GM03348 (cell line): ENCODE measurements at places on chromosomes 4 and X.

DNA sequence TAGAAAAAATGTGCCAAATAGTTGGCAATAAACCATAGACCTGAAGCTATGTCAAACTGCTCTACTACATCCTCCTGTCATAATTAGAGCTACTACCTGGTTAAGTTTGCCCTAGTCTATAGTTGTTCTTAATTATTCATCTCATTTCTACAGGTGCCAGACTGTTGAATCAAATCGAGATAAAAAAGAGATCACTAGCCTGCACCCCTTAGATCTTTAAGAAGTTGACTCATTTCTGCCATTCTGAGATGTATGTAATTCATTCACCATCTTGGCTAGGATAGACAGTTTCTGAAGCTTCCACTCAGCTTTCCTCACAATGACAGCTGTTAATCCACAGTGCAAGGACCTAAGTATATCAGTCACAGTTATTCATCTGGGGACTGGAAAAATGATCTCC, 452.1 kb upstream of the BOD1L1 start:
- DNase-seq, result no peak

GRCh38 chrX:40483502-40483901, 97.3 kb upstream of the ATP6AP2 start:
- no peak for DNase-seq

DNA sequence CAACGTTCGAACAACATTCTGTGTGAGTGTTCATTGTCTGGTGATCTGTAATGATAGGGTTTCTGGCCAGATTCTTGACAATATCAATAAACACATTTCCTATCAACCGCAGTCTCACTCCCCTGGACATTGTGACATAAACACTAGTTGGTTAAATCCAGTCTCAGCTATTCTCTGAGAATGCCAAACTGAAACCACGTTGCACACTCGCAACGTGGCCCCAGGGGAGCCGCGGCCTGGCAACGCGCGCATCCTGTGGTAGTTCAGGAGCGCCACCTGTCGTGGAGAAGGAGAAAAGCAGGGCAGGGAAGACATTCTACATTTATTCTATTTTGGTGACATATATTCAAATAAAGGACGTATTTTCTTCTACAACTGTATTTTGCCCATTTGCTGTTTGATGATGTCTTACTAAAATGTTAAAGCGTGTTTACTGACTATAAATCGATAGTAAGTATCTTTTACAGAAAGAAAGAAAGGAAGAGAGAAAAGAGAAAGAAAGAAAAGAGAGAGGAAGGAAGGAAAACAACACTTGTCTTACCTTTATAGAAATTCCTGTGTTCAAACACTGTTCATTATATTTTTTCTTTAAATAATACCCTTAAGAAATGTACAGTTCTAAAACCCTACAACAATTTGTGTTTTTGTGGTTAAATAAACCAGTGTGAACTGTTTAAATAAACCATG, 738.3 kb upstream of the FRG1 start:
- DNase-seq, result peak; percentile 90

DNA sequence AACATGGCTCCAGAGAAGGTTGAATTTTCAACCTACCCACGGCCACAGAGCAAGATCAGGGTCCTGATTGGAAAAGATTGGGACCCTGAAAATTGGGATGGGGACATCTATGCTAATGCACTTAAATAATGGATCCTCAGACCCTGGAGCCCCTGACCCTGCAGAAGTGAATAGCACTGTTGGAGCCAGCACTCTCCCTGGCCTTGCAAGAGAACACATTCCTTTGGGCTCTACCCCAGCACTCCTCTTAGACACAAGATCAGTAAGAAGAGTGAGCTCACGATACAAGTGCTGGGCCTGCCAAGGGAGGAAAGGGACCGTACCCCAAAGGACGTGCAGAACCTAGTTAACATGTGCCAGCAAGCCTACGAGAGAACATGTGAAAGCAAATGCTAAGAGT, 19.9 kb downstream of the CXCL13 start:
- no peak for DNase-seq

DNA sequence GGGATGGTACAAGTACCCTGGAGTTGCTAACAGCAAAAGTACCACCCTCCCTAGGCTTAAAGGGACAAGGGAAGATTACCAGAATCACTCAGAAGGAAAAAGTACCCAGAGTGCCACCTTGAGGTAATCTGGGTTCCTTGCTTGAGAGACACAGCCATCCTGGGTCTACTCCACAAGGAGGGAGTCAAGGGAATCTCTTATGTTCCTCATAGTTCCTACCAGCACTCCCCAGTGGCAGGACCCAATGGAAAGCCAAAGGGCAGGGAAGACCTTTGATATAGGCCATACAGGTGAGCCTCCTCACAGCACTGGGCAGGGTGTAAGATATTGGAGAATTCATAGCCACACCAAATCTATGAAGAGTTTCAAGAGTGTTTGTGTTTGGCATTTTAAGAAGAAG, 5.7 kb downstream of the IL2 start:
- no peak for DNase-seq

GRCh38 chr4:87499403-87500091, 29.6 kb downstream of the SPARCL1 start:
- DNase-seq, result no peak

DNA sequence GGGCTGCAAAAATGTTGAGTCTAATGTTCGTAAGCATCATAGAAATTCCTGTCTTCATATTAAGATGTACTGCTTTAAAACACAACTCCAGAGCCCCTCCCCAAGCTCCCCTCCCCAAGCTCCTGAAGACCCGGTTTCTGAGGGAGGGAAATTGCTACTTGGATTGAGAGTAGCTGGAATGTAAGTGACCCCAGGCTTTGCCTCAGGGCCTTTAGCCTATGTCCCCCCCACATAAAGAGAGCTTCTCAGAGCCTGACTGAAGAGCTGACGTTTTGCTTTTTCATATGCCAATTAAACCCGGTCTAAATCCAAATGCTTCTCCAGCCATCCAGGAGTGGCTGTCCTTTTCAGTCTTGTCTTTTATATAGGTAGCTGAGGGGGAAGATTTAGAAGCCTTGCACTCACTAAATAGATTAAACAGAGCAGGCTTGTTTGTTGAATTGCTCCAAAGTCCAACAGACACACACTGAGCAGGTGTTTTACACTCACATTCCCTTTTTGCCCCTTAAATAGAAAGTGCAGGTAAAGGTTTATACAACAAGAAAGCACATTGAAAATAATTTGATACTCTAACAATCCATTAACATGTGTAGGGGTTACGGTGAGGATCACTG, 19.6 kb downstream of the ARX start:
- no peak for DNase-seq

DNA sequence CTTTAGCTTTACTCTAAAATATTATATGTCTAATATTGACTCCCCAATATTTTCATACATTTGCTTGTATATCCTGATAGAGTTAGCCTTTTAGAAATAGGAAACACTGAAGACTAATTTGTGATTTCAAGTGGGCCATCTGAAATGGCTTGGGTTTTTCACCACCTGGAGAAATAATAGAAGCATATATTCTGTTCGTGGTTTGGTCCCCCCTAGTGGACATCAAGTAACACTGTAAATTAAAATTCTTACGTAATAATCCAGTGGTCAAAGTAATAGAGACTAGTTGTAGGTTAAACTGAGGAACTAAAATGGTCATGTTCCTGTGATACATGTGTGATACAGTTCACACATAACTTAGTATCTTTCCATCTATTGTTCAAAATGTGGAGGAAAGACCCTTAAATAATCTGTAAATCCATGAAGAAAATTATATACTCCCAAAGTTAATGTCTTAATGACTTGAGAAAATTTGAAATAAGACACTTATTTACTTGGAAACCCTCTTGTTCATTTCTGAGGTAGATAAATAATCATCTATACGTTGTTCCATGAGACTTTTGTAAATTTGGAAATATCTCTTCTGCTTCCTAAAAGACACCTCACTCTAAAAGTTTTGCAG, 79.8 kb upstream of the SMARCAD1 start:
- peak; percentile 50 for DNase-seq

GRCh38 chrX:96361844-96362243, 322.8 kb upstream of the DIAPH2 start:
- DNase-seq, result no peak

- DNase-seq, result no peak
Measured at GRCh38 chr4:174983128-174983750, 65.1 kb downstream of the ADAM29 start.

- no peak for DNase-seq
Measured at GRCh38 chr4:102324730-102325129, 20.6 kb downstream of the SLC39A8 start.

DNA sequence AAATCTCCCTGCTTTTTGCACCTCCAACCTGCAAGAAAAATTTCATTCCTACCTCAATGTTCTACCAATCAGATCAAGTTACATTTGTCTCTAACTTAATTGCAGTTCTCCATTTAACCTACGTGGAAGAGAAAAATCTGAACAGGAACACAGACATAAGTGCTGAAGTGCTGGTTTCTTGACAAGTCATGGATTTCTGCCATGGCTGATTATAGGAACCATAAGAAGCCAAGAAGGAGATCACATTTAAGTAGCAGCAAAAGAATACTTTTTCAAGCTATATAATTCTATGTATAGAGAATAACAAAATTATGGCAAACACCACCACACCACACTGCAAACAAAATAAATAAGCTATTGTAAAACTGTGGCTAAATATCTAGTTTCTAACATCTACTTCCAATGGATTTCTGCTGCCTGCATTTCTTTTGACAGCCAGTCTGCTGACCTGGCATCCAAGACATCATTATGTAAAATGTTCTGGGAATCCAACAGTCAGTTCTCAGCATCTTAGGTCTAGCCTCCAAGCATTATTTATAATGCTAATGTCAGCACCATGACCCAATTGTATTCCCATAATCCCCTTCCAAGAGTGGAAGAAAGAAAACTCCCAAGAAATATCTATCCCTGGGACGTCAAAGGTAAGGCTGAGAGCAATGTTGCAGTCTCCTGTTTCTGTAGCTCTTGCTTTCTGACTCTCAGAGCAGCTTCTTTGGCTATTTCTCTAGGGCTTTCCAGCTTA, 50.8 kb upstream of the GAB1 start:
- DNase-seq, result no peak
